Cortex of kidney (tissue), 1 donor: ENCODE measurements at places on chromosomes 2 and 18.

GRCh38 chr2:124286089-124286783 is 261.1 kb downstream of the CNTNAP5 start:
- DNase-seq: no peak

DNA sequence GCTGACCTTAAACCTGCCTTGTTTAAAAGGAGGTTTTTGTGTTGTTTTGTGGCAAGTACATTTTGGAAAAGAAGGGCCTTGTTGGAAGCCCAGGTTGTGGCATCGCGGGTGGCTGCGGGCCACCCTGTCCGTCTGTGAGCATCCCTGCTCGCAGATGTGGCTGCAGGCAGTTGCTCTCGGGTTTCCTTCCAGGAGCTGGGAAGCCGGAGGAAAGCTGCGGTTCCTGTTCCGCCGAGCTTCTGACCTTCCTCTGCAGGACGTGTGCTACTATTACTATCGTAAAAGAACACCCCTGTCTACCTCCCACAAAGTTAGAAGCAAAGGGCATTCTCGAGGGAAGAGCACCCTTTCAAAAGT is 766 bp downstream of the MFF start:
- DNase-seq: no peak

GRCh38 chr2:121297217-121297830 is 12.3 kb upstream of the TFCP2L1 start:
- DNase-seq: no peak

GRCh38 chr2:66867063-66867441 is 432.1 kb downstream of the MEIS1 start:
- no peak for DNase-seq

DNA sequence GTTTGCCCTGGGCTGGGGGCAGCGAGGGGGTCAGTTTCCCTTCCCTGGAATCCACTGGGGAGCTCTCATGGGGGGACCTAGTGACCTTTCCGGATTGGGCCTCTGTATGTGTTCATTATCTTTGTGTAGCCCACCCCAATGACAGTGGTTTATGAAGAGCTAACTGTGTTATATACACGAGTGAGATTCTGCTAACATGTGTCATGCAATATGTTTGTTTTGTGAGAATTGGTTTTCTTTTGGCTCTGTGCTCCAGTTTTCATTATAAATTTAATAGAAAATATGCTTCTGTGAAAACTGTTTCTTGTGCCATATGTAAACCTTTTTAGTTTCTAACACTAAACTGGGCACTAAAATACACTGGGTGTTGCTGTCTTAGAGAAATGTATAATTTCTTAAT is 110.6 kb downstream of the WDSUB1 start:
- DNase-seq: no peak

- DNase-seq: no peak
Observed at GRCh38 chr18:54100920-54101470, 123.5 kb downstream of the MBD2 start.

- DNase-seq: no peak
Observed at GRCh38 chr18:13932285-13933025, 17.1 kb upstream of the MC2R start.

DNA sequence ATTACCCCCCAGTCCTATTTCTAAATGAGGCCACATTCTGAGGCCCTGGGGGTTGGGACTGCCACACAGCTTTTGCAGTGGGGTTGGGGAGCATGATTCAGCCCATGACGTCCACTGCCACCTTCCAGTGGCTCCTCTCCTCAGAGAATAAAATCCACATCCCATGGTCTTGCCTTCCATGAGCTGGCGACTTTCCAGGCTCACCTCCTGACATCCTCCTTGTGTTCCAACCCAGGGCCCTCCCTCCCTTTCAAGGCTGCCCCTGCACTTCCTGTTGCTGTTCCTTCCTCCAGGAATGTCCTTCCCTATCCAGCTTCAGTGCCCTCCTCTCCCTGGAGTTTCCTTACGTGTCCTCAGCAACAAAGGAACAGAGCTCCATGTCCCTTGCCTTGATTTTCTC is 187.3 kb upstream of the ID2 start:
- DNase-seq: no peak

DNA sequence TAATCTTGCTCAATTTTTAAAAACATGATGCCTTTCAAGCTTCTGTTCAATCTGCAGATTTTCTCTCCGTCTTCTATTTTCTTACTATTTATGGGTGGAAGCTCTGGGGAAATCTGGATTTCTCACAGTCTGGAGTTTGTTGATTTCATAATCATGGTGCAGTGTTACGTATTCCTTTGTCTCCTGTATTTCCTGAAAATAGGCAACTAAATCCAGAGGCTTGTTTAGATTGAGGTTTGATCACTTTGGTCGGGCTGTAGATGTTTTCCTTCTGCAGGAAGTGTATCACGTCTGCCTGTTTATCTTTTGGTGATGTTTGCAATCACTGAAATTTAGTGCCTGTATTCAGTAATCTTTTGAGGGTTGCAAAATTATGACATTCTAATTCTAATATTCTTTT is 487.7 kb downstream of the LRRTM4 start:
- DNase-seq: no peak

DNA sequence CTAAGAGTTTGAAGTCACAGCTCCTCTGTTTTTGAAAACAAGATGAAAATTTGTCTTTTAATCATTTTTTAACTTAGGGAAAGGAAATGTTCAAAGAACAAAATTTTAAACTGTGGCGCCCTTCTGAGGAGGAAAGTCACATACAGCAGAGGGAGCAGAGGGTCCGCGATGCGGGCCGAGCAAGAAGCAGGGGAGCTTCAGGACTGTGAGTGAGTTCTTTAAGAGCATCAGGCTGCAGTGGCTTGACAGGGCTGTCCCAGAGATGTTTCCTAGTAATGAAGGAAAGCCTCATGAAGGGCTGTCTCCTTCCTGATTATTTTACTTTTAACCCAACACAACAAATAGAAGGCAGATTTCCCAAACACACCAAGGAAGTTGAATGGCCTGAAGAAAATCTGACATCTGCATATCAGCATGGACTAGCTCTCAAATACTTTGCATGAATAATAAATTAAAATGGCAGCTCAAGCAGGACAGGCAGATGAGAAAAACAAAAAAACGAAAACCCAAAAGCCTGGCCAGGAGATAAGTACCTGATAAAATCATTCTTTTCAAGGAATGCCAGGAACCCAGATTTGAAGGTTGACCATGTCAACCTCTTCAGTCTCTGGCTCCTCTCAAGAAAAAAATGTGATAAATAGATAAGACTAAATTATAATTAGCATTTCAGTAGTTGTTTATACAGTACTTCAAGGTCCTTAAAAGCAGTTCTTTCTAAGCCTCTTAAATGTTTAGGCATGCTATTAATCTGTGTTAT is 60.8 kb downstream of the SLC40A1 start:
- no peak for DNase-seq

GRCh38 chr18:46268671-46269070 is 164.5 kb downstream of the HAUS1 start:
- no peak for DNase-seq

- DNase-seq: no peak
Observed at GRCh38 chr2:55490554-55490953, 29.0 kb upstream of the CFAP36 start.

GRCh38 chr2:64865831-64866345 is 123.3 kb upstream of the SLC1A4 start:
- no peak for DNase-seq

DNA sequence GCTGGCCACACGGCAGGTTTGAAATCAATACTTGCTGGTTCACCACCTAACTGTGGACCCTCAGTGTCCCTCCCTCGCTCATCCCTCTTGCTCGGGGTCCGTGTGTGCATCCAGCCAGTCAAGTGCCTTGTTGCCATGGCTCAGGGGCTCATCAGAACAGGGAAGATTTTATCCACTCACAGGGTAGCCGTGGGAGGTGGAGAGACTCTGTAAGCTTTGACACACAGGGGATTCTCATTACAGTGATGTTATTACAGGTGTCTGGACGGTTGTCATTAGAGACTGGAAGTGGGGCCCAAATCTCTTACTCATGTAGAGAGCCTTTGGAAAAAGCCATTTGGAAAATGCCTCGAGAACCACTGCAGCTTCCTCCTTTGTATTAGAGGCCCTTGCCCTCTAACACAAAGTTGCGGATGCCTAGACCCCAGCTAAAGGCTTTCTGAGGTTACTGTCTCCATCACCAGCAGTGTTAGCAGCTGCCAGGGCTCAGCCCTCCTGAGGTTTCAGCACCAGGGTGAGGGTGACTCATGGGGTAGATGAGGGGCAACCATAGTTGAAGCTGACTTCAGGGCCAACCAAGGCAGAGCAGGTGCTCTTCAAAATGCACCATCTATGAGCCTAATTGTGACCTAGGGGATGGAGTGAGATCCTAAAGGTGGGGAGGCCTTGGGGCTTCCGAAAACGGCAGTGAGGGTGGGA is 195.6 kb downstream of the CLIP4 start:
- no peak for DNase-seq

- no peak for DNase-seq
Observed at GRCh38 chr2:230742781-230743180, 30.1 kb downstream of the CAB39 start.

DNA sequence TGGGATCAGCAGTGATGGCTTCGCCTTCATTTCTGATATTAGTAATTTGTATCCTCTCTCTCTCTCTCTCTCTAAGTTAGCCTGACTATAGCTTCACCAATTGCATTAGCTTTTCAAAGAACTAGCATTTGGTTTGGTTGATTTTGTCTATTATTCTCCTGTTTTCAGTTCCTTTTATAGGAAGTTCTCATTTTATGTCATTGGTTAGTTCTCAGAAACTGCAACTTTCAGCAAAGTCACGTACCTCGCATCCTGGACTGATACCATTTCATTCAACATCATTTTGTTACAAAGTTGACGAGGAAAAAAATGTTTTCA is 450.8 kb downstream of the EIPR1 start:
- no peak for DNase-seq

GRCh38 chr2:202147775-202148174 is 74.7 kb downstream of the KIAA2012 start:
- no peak for DNase-seq

GRCh38 chr2:227124811-227125210 is 39.2 kb downstream of the COL4A4 start:
- no peak for DNase-seq

- no peak for DNase-seq
Observed at GRCh38 chr18:60894254-60894945, 438.8 kb upstream of the CDH20 start.

DNA sequence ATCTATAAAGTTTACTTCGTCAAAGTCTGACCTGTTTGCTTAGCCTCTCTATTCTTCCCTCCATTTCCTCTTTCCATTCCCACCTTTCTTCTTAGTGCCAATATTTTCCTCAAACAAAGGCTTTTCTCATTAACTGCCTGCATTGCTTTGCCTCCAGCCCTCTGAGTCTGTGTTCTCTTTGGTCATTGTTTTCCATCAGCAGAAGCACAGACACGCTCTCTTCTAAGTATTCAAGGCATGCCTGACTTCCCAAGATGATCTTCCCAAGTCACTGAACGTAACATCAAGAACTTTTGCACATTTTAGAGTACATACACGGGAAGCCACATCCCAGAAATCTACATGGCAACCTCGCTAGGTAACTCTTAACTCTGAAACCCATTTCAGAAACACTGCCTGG is 32.6 kb upstream of the ANXA4 start:
- DNase-seq: no peak

- DNase-seq: no peak
Observed at GRCh38 chr2:133486771-133487191, 81.5 kb downstream of the NCKAP5 start.

DNA sequence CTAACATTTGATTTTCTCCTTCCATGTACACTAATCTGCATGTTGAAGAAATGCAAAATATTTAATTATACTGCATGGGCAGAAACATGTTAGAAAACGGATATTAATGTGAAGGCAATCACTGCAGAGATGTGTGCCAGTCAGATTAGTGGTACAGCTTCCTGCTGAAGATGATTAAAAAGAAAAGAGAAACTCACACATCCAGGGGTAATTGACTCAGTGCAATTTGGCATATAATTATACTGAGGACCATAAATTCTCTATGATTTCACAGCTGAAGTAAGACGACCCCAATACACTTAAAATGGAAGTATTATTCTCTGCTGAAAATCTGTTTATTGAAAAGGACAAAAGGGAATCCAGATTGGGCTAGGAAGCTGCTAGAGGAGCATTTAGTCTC is 243.4 kb downstream of the TGIF1 start:
- no peak for DNase-seq

- no peak for DNase-seq
Observed at GRCh38 chr2:84959095-84959565, 11.8 kb upstream of the KCMF1 start.

DNA sequence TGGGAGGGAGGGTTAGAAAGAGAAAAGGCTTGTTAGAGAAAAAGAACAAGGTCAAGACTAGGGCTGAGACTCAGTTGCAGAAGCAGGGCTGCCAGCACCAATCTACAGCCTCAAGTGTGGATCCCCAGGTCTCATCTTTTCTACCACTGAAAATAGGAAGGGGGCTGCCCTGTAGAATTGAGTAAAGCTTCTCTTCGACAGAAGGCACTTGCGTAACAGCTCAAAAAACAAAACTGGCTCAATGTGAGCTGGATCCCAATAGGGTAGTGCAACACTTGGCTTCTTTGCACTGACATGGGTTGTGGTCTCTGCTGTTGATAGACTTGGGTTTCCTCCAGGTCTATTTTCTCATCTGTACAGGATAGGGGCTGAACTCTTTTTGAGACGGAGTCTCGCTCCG is 1.8 kb upstream of the MPV17 start:
- no peak for DNase-seq

- DNase-seq: no peak
Observed at GRCh38 chr2:179677077-179677688, 184.2 kb downstream of the ZNF385B start.

GRCh38 chr2:105734762-105735538 is 9.8 kb upstream of the NCK2 start:
- DNase-seq: no peak

DNA sequence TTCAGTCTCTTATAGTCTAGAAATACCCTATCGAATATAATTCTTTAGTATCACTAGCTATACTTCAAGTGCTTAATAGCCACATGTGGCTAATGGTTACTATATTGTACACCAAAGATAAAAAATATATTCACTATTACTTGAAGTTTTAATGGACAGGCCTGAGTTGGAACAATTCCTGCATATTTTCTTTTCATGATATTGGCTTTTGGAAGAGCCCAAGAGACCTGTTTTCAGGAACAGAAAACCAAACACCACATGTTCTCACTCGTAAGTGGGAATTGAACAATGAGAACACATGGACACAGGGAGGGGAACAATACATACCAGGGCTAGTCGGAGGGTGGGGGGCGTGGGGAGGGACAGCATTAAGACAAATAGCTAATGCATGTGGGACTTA is 334.4 kb upstream of the TRIB2 start:
- DNase-seq: no peak

- no peak for DNase-seq
Observed at GRCh38 chr2:19801367-19802080, 100.3 kb downstream of the TTC32 start.

- DNase-seq: no peak
Observed at GRCh38 chr2:80050246-80050645, 254.3 kb downstream of the LRRTM1 start.
